Astrocyte (in vitro differentiated cells and primary cell): ENCODE measurements at places on chromosomes 2 and 18.

DNA sequence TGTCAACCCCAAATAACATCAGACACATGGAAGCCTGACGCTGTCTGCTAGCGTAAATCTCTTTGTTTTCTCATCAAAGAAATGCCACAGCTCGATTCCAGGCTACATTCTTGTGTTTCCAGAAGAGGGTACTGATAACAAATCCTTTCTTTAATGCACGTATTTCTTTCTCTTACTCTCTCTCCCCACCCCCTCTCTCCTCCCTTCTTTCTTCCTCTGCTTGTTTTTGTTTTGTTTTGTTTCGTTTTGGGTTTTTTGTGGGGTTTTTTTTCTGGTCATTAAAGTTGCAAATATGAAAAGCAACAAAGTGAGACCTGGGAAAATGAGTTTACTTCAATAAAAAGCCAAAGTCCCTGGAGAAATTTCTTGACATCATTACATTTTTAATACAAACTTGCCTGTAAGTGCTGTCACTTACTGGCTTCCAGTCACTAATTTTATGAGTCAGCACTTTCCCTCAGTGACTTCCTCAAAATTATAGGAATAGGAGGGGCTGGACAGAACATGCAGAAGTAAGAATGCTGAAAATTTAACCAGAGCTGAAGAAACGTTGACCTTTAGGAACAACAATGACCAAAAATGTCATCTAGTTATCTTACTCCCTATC, 106.7 kb upstream of the NABP1 start:
- peaks cover 13% of the 10 kb centered on the region for H3K4me1 ChIP-seq
- DNase-seq, result peak; percentile 64
- H3K27me3 ChIP-seq, result no peaks in the 10 kb centered on the region
- H3K27ac ChIP-seq, result no peak overlapping the region
- no peaks in the 10 kb centered on the region for H3K36me3 ChIP-seq
- H3K4me3 ChIP-seq, result no peak overlapping the region

DNA sequence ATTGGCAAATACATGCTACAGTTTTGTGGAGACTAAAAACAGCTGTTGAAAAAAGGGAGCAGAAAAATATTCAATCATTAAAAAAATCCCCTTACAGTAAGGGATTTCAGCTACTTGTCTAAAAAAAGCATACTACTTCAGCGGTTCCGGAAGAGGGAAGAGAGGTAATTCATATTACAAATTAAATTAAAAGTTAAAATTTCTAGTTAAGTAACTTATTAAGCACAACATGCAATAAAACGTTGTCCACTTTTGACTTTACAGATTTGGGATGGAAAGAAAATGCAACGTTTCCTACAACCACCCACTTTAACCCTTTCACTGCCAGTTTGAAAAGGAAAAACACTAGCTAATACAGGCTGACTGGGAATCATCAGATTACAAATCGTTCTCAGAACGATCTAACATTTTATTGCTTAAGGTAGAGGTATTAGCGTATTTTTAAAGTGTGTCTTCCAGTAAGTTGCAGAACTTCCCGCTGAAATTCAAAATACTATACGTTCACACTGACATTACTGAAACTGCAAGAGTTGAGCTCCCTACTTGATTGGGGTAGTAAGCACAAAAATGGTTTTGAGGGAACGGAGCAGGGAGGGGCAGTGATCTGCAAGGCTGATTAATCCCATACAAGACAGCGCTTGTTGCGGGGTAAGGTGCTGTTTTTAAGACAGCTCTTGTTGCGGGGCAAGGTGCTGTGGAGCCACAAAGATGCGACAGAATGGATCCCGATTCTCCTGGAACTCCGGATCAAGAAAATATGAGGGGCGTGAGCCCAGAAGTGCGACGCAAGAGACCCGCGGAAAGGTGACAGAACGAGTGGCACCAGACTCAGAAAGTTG, 743 bp downstream of the HADHA start:
- H3K27ac ChIP-seq, result peak overlapping the region; percentile 98
- peak; percentile 23 for DNase-seq
- H3K4me3 ChIP-seq, result peak overlapping the region; percentile 89
- peaks cover under 1% of the 10 kb centered on the region for H3K36me3 ChIP-seq

DNA sequence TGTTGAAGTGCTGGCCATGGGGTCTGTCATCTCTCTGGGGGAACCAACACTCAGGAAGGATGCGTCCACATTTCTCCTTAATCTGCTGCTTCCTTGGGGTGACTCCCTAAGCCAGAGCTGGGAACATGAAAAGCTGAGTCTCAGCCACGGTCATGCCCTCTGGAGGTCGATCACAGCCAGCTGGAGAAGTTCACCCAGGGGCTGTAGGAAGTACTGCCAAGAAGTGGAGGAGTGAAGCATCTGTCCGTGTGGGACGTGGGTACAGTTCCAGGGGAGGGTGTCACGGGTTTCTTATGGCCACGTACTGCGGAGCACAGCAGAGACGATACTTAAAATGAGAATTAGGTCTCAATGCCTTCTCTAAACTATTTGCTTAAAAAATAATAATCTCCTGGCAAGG, 42.4 kb upstream of the IGFBP2 start:
- H3K36me3 ChIP-seq, result no peaks in the 10 kb centered on the region
- peaks cover 8% of the 10 kb centered on the region for H3K27me3 ChIP-seq

DNA sequence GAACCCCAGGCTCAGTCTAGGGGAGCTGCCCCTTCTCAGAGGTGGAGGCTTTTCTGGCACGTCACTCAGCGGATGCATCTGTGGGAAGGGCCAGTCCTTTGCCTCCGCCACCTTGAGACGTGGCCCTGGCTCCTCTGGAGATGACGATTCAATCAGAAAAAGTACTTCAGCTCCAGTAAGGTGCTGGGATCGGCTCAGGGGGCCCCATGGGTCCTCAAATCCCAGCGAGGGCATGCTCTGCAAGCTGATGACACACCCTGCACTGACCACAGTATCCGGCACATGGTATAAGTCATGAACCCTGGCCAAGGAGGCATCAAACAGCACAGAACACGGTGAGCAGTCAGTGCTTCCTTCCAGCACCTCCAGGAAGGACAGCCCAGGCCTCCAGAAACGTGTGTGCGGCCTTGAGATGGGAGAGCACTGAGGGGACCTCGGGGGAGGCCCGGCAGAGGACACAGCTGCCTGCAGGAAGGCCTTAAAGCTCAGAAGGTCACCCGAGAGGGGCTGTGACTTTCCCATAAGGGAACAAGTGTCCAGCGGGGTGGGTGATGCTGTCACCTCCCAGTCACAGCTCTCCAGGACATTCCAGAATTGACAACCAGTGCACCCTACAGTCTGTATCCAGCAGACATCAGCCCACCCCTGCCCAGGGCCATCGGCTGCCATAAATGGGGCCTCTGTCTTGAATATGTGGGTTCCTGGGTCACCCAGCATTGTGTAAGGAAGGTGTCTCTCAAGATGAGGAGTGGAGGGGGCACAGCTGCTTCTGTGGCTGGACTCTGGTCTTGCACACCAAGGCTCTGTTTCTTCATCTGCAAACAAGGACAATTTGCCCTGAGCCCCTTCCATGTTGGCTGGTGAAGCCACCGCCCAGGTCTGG, 205.8 kb downstream of the NDUFA10 start:
- no peak overlapping the region for H3K4me3 ChIP-seq
- no peaks in the 10 kb centered on the region for H3K27me3 ChIP-seq
- no peak for DNase-seq

DNA sequence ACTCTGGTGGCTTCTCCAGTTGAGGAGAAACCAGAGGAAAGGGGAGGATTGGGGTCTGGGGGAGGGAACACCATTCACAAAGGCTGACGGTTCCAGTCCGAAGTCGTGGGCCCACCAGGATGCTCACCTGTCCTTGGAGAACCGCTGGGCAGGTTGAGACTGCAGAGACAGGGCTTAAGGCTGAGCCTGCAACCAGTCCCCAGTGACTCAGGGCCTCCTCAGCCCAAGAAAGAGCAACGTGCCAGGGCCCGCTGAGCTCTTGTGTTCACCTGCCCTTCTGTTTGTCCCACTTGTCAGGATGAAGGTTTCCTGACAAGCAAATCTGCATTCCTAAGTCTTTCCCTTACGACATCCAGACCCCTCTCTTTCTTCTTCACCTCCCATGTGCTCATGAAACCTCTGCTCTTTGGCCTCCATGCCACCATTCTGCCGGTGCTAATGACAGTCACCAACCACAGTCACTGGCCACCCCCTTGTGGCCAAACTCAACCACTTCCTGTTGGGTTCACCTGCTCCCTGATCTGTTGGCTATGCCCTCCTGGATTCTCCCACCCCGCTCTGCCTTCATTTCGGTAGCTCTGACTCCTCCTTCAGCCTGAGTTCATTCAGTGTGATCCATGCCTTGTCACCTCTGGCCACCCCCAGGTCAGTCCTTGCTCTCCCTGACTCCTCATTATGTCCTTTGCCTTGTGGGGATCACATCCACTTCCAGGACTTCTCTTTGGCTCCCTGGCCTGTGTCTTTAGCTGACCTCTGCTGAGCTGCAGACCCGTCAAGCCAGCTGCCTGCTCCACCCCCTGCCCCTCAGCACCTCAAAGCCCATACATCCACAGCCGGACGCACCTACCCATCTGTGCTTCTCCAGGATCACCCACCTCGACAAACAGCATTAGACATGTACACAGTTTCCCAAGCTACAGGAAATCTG, 17.6 kb downstream of the EMX1 start:
- H3K27me3 ChIP-seq, result peaks cover 2% of the 10 kb centered on the region
- peaks cover 15% of the 10 kb centered on the region for H3K4me1 ChIP-seq
- DNase-seq, result no peak
- no peaks in the 10 kb centered on the region for H3K36me3 ChIP-seq

DNA sequence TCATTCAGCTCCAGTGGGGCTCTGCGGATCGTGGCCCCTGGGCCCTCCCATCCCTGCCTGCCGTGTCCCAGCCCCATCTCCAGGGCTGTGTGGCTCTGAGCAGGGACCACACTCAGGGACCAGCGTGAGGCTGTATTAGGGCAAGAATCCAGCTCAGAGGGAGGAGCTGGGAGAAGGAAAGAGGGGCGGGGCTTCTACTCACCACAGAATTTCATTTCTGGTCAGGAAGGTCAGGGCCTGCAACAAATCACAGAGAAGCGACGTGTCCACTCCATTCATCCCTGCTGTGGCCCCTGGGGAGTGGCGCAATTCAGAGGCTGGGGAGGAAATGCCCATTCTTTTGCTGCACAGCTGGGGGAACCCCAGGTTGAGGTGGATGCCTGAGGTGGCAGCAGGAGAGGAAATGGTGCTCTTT, 828 bp downstream of the CIB4 start:
- peak; percentile 56 for DNase-seq
- H3K4me1 ChIP-seq, result peaks cover 8% of the 10 kb centered on the region
- no peak overlapping the region for H3K4me3 ChIP-seq
- no peak overlapping the region for H3K27ac ChIP-seq
- H3K27me3 ChIP-seq, result peaks cover 30% of the 10 kb centered on the region
- H3K36me3 ChIP-seq, result no peaks in the 10 kb centered on the region
